ENCODE measurements at places on chromosomes 16 and 17. TPM values are rescaled to one million over a fixed set of nuclear protein-coding genes. Genes with fewer than 3 reads are reported as not detected.

SNX20 gene
- 25.0 TPM for total RNA-seq

COPS3 gene
- total RNA-seq = 137 TPM

EPX gene
- not detected for total RNA-seq

PYY gene
- not detected for total RNA-seq

SLC16A5 gene
- total RNA-seq = 1.9 TPM

ITGB4 gene
- total RNA-seq = 1.8 TPM

NPIPB9 gene
- total RNA-seq = 1.2 TPM

TBC1D3I gene
- total RNA-seq = 0.20 TPM

CAVIN1 gene
- total RNA-seq = 0.22 TPM

CNTD1 gene
- total RNA-seq = not detected

SPIRE2 gene
- 0.37 TPM for total RNA-seq

GCGR gene
- total RNA-seq = not detected

ATXN7L3 gene
- 96.6 TPM for total RNA-seq

COTL1 gene
- 373 TPM for total RNA-seq

SPN gene
- total RNA-seq = 144 TPM

FOXO3B gene
- total RNA-seq = 6.1 TPM

SULT1A3 gene
- 17.6 TPM for total RNA-seq

ZNF750 gene
- not detected for total RNA-seq

OR2C1 gene
- total RNA-seq = not detected

HOXB9 gene
- total RNA-seq = 2.6 TPM

ADAP2 gene
- total RNA-seq = 2.3 TPM

ZACN gene
- 2.8 TPM for total RNA-seq

MMP25 gene
- 1.5 TPM for total RNA-seq

PDIA2 gene
- not detected for total RNA-seq

CNTNAP4 gene
- total RNA-seq = not detected

TMEM238L gene
- not detected for total RNA-seq

ABCC3 gene
- 0.37 TPM for total RNA-seq

CCL15 gene
- not detected for total RNA-seq

KRT20 gene
- total RNA-seq = not detected

CTRB1 gene
- total RNA-seq = not detected

ZG16 gene
- total RNA-seq = not detected

ABAT gene
- 10.1 TPM for total RNA-seq

CPNE7 gene
- total RNA-seq = 6.1 TPM

ABCC11 gene
- total RNA-seq = 0.22 TPM

MT4 gene
- not detected for total RNA-seq

HS3ST3B1 gene
- 5.5 TPM for total RNA-seq

CTF1 gene
- total RNA-seq = not detected

KCNJ2 gene
- total RNA-seq = not detected

KRTAP2-2 gene
- total RNA-seq = not detected

KIF2B gene
- not detected for total RNA-seq

EPOP gene
- total RNA-seq = 50.0 TPM

ALDH3A1 gene
- total RNA-seq = not detected

NPIPA5 gene
- total RNA-seq = 16.7 TPM

DRC3 gene
- total RNA-seq = 0.60 TPM

TPSAB1 gene
- total RNA-seq = not detected

ITGAX gene
- total RNA-seq = 2.1 TPM
